ENCODE measurements at places on chromosomes 1 and 21.

GRCh38 chr1:163170331-163170730 lies 32.4 kb downstream of the RGS5 start:
- DNase-seq = no peak

GRCh38 chr1:233972563-233972950 lies 68.1 kb downstream of the SLC35F3 start:
- DNase-seq = no peak

GRCh38 chr1:110682898-110683297 lies 8.2 kb upstream of the KCNA3 start:
- no peak for DNase-seq

GRCh38 chr1:212853658-212854057 lies 4.4 kb upstream of the FLVCR1 start:
- DNase-seq = no peak

GRCh38 chr1:216702170-216702569 lies 21.1 kb downstream of the ESRRG start:
- DNase-seq = no peak

GRCh38 chr1:203513585-203514031 lies 19.7 kb downstream of the OPTC start:
- no peak for DNase-seq

GRCh38 chr1:16046842-16047241 lies 3.3 kb downstream of the CLCNKB start:
- no peak for DNase-seq

- no peak for DNase-seq
Measured at GRCh38 chr1:45429561-45430159, 61.3 kb downstream of the TESK2 start.

DNA sequence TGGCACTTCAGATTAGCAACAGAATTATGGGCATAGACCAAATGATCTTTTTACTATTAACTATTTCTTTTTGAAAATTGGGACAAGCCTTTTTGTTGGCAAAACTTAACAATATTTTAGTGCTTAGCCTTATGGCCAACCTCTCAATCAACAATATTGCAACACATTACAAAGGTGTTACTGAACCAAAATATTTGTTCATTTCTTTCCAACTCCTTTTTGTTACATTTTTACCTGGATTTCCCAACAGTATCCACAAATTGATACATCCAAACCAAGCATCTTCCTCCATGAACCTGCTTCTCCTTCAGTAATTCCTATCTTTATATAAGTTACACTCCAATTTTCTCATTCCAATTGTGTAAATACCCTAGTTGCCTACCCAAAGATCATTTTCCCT lies 1.5 kb upstream of the AMPD1 start:
- DNase-seq = no peak

All from midbrain (tissue), 1 donor.